IMR-90 (cell line): ENCODE measurements at places on chromosomes 12 and 14.

- no peak for DNase-seq
Observed at GRCh38 chr12:96447256-96447655, 42.1 kb upstream of the CFAP54 start.

- DNase-seq = no peak
Observed at GRCh38 chr14:56806760-56807159, 3.5 kb downstream of the OTX2 start.

GRCh38 chr14:94356379-94357056 is 31.9 kb downstream of the SERPINA1 start:
- DNase-seq = no peak

DNA sequence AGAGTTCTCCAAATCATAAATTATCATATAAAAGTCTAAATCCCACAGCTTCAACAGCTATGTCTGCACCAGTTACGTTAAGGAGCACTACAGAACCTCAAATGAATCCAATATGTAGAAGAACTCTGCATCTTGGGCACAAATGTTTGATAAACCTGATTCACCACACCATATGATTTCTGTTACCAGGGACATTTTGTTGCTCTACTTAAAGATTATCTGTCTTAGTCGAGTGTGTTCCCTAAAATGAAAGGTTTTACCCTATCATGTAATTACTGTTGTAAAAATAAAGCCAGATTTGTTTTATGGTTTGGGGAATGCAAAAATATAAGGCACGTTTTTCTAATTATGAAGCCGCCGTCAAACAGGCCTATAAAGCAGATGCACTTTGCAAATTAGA is 363.1 kb downstream of the EGLN3 start:
- no peak for DNase-seq

- no peak for DNase-seq
Observed at GRCh38 chr12:126193190-126193589, 1128.0 kb downstream of the AACS start.

- DNase-seq = no peak
Observed at GRCh38 chr12:41365653-41366171, 177.6 kb downstream of the PDZRN4 start.

DNA sequence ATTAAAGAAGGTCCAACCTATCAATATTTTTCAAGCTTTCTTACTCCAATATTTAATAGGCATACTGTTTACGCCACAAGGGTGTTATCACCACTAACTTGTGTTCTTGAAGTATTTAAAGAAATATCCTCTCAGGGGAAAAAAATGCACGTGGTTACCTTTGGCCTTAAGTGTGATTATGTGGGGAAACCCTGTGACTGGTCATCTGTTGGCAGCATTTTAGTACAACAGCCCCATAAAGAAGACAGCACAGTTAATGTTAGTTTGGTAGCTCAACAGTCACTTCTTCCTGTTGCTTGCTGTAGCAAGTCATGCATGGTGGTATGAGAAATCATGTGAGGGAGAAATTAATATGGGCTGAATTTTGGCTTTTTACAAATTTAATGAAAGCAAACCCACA is 1021.5 kb upstream of the TMEM132C start:
- DNase-seq = peak; percentile 59

DNA sequence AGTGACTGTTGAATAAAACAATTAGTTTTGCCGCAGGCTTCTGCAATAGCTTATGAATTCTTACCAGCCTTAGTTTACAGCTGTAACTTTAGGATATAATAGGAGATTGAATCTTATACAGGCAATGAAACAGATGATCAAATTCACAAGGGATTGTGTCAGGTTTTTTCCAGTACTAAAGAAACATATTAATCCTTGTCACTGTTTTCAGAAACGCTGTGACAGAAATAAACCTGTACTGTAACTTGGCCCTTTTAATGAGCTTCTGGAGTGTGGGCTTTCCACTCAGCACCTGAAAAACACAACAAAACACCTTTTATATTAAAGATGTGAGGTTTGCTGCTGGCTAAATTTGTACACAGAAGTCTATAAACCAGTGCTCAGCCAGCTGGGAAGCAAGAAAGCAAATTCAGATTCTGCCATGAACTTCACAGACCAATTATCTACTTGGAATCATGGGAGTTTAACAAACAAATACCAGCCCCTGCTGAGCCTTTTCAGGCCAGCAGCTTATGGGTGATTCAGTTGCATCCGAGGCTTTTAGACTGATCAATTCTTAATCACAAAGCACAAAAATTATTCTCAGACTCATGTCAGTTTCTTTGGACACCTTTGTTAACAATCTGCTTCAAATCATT is 109.5 kb downstream of the FOXG1 start:
- no peak for DNase-seq
